ENCODE measurements at places on chromosomes 13 and 19.

GRCh38 chr19:19562665-19563347 is 24.7 kb downstream of the CILP2 start:
- no peak for DNase-seq

DNA sequence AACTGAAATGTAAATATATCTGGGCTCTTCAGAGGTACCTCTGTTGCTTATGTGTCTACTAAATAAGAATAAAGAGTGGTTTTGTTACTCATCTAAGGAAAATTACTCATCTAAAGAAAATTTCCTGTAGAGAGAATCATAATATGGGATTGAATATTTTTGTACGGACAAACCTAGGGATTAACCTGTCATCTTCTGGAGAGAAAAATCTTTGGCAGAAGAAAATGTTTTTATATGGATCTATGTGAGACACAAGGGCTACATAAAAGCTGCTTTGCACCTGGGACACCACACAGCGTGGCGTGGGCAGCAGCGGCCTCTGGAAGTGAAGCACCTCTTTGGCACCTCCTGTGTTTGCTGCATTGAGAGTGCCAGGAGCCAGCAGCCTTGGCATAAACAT is 242.9 kb upstream of the DACH1 start:
- DNase-seq = no peak

GRCh38 chr19:3698974-3699740 is 1.1 kb downstream of the PIP5K1C start:
- no peak for DNase-seq

- no peak for DNase-seq
Measured at GRCh38 chr13:26682606-26683005, 78.0 kb downstream of the GPR12 start.

GRCh38 chr19:45439190-45439568 is 15.5 kb upstream of the ERCC1 start:
- DNase-seq = no peak

DNA sequence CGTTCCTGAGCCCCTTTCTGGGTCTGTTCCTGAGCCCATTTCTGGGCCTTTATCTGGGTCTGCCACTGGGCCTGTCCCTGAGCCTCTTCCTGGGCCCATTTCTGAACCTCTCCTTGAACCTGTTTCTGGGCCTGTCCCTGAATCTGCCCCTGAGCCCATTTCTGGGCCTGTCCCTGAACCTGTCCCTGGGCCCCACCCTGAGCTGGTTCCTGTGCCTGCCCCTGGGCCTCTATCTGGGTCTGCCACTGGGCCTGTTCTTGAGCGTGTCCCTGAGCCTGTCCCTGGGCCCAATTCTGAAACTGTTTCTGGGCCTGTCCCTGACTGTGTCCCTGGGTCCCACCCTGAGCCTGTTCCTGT is 40.4 kb upstream of the GRTP1 start:
- DNase-seq = no peak

DNA sequence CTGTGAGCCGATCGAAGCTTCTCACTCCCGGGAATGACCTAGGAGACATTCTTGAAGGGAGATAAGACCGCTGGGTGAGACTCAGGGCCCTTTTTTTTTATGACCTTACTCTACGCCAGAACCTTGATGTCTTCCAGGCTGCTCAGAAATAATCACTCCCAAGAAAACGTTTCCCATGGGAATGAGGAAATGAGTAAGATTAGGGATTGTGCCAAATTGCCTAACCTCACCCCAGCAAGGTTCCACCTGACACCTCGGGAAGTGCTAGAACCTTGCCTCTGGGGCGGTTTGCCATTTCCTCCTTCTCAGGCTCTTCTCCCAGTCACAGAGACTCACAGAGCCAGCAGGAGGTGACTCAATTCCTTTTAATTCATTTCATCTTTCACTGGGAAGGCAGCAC is 2.3 kb downstream of the SLC46A3 start:
- no peak for DNase-seq

DNA sequence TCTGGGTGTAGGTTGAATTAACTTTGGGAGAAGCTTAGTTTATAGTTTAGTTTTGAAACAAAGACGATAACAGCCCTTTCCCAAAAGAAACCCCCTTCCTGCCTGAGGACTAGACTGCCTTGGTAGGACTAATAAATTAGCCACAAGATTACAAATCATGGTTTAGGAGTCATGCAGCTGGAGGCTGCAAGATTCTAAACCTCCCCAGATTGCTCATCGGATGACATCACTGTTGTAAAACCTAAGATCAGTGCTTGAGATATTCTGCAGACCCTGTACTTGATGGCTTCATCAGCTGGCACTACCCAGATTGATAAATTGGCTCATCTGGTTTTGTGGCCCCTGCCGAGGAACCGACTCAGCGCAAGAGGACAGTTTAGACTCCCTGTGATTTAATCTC is 35.9 kb upstream of the MPHOSPH8 start:
- no peak for DNase-seq

GRCh38 chr13:113161433-113161832 is 3.0 kb downstream of the PROZ start:
- no peak for DNase-seq

DNA sequence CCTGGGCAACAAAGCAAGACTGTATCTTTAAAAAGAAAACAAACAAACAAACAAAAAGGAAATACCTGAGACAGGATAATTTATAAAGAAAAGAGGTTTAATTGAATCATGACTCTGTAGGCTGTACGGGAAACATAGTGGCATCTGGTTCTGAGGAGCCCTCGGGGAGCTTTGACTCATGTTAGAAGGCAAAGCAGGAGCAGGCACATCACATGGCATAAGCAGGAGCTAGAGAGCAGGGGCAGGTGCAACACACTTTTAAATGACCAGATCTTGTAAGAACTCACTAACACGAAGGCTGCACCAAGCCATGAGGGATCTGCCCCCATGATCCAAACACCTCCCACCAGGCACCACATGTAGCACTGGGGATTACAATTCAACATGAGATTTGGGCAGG is 13.2 kb upstream of the OR10H2 start:
- DNase-seq = no peak

- no peak for DNase-seq
Measured at GRCh38 chr13:41177616-41178015, 16.8 kb downstream of the KBTBD7 start.

DNA sequence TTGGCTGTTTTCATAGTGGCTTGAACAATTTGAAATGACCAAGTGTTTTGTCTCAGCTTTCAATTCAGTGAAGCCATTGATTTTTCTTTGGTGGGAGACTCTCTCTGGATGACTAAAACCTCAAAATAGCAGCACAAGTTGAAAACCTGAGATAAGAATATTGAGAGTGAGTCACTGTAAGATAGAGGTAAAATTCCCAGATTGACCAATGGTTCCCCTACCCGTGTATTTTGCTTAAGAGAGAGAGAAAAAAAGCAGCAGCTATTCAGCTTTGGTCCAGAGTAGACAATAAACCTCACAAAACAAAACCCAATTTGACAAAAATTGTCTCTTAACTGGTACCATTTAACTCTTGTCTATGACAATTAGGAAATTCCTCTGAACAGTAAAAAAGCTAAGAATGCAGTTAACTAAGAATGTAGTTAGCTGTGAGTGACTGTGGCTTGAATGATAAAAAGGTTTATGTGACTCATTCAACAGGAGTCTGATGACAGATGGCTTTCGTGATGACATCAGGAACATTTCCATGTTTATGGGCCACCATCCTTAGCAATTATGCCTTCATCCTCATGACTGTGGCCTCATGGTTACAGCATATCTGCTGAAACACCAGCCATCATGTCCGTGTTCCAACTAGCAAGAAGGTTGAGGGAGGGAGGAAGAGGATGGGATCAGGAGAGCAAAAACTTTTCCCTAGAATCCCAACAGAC is 356.9 kb downstream of the NDFIP2 start:
- DNase-seq = no peak

- no peak for DNase-seq
Measured at GRCh38 chr13:98511435-98511834, 65.5 kb downstream of the STK24 start.

- no peak for DNase-seq
Measured at GRCh38 chr13:38514575-38514974, 164.9 kb downstream of the UFM1 start.

DNA sequence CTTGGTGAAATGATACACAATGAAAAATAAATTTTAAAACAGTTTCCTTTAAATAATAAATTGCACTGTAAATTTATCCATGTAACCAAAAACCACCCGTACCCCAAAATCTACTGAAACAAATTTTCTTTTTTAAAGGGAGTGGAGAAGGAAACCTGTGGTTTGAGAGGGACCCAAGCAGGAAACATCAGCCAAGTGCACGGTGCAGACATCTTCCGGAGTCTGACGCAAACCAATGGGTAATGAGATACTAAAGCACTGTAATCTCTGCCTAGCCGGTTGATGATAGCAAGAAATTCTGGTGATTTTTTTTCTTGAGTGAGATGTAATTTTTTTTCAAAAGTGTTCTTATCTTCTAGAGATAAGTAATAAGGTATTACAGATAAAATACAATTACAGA is 115.4 kb downstream of the ABCC4 start:
- no peak for DNase-seq

DNA sequence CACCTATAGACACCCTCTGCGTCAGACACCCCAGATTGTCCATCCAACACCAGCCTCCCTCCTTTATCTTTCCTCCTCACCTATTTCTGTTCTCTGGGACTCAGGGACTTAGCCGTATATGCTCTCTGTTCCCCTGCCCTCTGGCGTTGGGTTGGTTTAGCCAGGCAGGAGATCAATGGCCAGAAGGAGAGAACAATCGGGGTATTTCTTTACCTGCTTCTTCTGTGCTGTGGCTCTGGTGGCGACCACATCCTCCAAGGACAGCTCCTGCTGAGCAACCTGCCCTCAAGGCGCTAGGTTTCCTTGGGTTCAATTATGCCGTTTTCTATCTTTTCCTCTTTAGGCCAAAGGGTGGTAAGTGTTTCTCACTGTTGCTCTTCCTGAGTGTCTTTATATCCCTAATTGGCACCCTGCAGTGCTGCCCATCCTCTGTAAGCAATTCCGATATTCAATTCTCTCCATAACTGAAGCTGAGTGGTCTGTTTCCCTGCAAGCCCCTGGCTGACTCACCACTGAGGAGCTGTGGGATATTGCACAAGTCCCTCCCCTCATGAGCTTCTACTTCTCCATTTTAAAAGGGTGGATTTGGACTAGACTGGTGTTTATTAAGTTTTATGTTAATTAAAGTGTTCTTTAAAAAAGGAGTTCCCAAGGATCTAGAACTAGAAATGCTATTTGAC is 63.7 kb upstream of the TMTC4 start:
- no peak for DNase-seq

DNA sequence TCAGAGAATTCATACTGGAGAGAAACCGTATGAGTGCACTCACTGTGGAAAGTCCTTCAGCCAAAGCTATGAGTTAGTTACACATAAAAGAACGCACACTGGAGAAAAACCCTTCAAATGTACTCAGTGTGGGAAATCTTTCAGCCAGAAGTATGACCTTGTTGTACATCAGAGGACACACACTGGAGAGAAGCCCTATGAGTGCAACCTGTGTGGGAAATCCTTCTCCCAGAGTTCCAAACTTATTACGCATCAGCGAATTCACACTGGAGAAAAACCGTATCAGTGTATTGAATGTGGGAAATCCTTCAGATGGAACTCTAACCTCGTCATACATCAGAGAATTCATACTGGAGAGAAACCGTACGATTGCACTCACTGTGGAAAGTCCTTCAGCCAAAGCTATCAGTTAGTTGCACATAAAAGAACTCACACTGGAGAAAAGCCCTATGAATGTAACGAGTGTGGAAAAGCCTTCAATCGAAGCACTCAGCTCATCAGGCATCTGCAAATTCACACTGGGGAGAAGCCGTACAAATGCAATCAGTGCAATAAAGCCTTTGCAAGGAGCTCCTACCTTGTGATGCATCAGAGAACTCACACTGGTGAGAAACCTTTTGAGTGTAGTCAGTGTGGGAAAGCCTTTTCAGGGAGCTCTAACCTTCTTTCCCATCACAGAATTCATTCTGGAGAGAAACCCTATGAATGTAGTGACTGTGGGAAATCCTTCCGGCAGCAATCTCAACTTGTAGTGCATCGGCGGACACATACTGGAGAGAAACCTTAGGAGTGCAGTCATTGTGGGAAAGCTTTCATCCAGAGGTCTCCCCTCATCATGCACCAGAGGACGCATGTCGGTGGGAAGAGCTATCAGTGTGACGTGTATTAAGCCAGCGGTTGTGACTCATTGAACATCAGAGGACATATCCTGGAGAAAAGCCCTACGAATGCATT is 16.5 kb upstream of the ZNF8 start:
- DNase-seq = no peak

DNA sequence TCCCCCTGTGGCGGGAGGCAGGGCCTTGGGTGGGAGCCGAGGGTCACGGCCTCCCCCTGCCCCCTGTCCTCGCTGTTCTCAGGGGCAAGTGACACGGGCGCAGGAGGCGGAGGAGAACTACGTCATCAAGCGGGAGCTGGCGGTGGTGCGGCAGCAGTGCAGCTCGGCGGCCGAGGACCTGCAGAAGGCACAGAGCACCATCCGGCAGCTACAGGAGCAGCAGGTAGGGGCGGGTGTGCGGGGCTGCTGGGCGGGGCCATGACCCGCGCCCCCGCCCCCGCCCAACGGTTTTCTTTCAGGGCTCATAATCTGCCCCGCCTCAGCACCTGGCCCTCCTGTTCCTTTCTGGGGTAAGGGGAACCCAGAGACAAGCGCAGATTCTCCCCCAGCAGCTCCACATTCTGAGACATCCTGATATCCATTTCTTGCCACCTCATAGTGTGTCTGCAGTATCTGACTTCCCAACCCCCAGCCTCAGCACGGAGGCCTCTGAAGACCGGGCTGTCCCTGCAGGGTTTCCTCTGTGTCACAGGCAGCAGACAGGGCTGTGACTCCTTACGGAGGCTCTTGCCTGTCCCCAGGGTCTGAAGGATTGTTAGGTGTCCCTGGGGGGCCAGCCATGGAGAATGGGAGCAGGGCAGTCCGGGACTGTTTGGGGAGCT is 15.9 kb downstream of the PRR36 start:
- no peak for DNase-seq

GRCh38 chr13:64078025-64078424 is 2662.4 kb upstream of the PCDH20 start:
- no peak for DNase-seq

DNA sequence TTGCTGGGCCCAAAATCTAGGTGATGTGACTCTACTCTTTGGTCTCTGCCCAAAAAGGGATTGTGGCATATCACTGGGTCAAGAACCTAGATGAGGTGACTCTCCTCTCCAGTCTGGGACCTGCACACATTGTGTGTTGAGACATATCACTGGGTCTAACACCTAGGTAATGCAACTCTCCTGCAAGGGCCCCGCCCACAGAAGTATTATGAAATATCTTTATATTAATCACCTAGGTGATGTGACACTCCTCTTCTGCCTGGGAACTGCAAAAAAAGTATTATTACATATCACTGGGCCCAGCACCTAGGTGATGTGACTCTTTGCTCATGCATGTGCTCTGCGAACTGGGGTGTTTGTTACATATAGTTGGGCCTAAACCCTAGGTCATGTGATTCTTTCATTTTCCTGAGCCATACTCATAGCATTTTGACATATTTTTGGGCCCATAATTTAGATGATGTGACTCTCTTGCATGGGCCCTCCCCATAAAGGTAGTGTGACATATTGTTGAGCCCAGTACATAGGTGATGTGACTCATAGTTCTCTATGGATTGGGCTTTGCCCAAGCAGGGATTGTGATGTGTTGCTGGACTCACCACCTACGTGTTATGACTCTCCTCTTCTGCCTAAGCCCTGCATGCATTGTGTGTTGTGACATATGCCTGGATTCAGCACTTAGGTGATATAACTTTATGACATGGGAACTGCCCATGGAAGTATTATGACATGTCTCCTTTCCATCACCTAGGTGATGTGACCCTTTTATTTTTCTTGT is 11.2 kb upstream of the ZNF681 start:
- no peak for DNase-seq

Data from NK-92 treated with Interleukin-12 subunit alpha and Interleukin-12 subunit beta, amount 100 ng/mL, for 24 hours (cell line).